ENCODE measurements at places on chromosomes 4 and X. TPM values are rescaled to one million over a fixed set of nuclear protein-coding genes. Genes with fewer than 3 reads are reported as not detected.

UGT2B10 gene
- total RNA-seq = not detected

SRPX gene
- 2.8 TPM for total RNA-seq

RAI2 gene
- total RNA-seq = 0.72 TPM

SMIM10 gene
- total RNA-seq = 1.1 TPM

XAGE1B gene
- not detected for total RNA-seq

DCAF4L1 gene
- 0.07 TPM for total RNA-seq

MAGED4B gene
- total RNA-seq = 111 TPM

KLF8 gene
- 7.7 TPM for total RNA-seq

ARMCX2 gene
- 108 TPM for total RNA-seq

CXXC4 gene
- total RNA-seq = 4.2 TPM

CFAP299 gene
- total RNA-seq = not detected

PCDH10 gene
- 8.1 TPM for total RNA-seq

SPANXC gene
- not detected for total RNA-seq

DNA sequence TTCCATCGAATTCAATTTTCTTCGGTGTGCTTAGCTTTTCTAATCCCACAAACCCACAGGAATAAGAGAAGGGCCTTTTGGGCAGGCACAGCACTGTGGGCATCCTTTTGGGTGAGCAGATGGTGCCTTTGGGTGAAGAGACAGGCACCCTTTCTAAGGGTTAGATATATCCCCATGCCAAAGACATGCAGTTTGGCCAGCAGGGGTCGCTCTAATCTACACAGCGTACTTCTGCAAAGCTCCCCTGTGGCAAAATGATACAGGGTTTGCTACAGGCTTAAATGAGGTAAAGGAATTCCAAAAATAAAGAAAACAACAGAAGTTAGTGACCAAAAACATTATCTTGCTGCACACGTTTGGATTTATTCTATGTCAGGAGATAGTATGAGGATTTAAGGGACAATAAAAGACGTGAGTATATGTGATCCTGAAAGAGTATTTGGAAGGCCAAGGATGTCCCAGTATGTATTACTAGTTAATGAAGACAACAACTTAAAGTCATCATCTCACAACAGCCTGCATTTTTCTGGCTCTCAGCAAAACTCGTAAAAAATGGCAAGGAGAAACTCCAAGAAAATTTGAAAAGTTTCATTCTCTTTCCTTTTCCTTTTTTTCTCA, 49.5 kb downstream of the PHEX start:
- peak; percentile 50 for DNase-seq

GRCh38 chr4:8349664-8350236, 80.2 kb downstream of the HTRA3 start:
- DNase-seq = peak; percentile 28

- no peak for DNase-seq
Observed at GRCh38 chr4:169859366-169860216, 101.8 kb upstream of the HPF1 start.

DNA sequence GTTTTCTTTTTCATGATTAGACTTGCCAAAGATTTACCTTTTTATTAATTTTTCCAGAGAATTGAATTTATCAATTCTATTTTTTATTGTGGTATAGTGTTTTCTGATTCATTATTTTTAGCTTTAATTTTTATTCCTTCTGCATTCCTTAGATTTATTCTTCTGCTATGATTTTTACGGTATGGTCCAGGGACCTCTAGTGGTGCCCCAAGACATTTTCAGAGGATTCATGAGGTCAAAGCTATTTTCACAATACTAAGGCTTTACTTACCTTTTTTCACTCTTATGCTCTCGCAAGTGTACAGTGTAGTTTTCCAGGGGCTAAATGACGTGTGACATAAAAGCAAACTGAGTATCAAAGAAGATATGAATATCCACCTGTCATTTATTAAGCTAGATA, 8.0 kb downstream of the RADX start:
- no peak for DNase-seq

GRCh38 chr4:150218447-150218846, 140.2 kb downstream of the DCLK2 start:
- no peak for DNase-seq

DNA sequence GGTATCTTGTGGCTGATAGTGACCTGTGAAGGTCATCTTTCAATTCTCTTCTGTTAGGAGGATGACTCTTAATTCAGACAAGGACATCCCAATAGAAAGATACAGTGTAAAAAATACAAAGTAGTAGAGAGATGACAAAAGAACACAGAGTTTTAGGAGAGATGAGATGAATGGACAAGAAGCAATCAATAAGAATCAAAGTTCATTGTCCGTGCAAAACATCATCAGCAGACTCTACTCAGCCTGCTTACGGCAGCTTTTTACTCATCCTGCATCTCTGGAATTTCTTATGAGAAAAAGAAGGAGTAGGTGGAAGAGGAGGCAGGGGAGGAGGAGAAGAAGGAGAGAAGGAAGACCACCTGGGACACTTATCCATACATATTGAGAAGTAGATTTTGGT, 2131.7 kb downstream of the ARAP2 start:
- no peak for DNase-seq

DNA sequence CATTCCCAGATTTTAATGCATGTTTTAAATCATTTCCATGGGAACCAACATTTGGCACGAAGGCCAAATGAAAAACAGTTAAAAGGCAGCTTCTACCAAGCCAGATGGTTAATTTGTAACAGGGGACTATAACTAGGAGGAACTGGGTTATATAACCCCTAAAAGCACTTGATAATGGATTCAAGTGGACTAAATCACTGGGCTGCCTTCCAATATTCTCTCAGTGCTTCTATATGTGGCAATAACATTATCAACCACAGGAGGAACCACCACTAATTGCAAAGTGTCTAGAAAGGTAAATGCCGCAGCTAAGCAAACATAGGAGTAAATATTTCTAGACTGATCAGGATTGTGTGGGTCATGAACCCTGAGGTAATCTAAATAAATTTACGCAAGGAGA, 391.5 kb downstream of the UBE2NL start:
- no peak for DNase-seq

GRCh38 chr4:15410750-15411149, 17.1 kb upstream of the C1QTNF7 start:
- DNase-seq = no peak

GRCh38 chr4:153521478-153521877, 55.3 kb downstream of the TMEM131L start:
- no peak for DNase-seq

DNA sequence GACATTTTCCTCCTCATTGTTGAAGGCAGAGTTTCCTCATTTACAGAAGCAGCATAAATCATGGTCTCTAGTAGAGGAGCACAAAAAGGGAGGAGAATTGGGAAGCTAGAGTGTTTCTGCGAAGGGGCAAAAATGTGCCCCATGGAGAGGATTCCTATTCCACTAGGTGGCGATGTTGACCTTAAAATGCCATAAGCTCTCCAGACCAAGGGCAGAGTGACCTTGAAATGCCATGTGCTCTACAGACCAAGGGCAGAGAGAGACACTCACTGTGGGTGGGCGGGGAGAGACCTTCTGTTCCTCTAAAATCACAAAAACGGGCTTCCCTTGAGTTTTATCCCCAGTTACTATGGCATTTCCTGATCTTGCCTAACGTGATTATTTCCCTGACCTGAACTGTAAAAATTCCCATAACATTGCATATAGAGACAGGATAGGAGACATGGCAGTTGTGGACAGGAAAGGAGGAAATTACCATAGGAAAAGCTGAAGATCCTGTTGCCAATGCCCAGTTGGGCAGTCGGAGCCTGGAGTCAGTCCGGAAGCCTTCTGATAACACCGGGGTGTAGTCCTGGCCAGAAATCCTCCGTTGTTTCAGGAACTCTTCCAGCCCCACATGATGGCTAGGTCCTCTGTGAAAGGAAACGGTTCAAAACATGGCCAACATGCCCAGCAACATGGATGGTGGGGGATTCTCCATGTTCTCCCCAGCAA, 567.7 kb downstream of the MAGEB5 start:
- DNase-seq = peak; percentile 42

DNA sequence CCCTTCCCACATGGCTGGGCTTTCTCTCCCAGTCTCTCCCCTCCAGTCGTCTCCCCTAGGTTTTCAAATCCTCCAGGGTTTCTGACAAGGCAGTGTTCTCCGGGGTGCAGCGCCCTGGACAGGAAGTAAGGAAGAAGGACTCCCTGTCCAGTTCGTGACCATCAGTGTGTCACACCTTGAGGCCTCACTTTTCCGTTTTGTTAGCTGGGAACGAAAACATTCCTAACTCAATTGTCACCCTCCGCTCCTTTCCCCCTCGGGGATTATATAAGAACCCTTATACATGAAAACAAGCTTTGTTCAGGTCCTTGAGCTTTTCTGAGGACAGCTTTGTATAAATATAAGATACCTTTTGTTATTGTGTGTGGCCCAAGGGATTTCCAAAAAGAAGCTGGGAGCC, 92.1 kb downstream of the KDR start:
- no peak for DNase-seq

DNA sequence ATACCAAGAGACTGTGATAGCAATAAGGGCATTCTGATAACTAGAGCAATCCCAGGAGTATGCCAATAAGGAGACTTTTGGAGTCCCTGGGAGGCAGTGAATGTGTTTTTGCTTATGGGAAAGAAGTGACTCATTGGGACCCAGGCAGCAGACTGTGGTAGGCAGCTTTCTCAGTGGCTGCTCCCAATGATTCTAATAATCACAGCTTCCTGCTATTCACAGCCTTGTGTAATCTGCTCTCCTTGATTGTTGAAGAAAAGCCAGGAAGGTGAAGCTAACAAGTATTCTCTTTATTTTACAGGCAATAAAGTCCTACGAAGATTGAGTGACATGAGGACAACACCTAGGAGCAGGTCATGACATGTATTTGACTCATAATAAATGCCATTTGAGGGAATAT, 70.3 kb upstream of the DDX60 start:
- no peak for DNase-seq

GRCh38 chr4:181301735-181302710, 941.2 kb upstream of the TENM3 start:
- DNase-seq = peak; percentile 57

DNA sequence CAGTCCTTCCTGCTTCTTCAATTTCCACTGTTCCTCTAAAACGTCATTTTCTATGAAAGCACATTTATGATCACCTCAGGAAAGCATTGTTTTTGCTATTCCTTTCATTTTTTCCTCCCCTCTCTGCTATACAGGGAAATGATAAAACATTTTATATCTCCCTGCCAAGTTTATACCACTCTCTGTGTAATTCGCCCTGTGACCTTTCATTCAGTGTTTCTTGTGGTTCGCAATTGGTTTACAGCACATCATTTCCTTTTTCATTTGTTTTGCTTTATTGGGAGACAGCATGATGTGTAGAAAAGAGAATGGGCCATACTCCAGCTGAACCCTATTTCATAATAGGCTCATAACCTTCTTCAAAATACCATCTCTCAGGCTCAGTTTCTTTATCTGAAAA, 99.9 kb upstream of the RAPGEF2 start:
- DNase-seq = no peak

DNA sequence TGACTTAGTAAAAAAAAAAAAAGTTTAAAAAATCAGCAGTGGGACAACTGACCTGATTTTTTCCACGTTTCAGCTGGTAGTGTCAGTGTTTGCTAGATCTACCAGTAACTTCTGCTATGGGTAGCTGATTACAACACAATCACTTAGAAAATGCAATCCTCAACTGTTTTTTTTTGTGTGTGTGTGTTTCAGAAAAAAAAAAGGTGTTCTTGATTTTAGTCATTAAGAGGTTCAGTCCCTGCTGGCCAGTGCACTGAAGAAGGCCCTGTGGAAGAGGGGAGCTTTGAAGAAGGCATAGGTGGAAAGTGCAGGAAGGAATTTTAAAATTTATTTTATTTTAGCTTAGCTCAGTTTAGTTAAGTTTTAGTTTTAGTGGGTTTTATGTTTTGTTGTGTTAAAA, 46.9 kb downstream of the SH2D1A start:
- no peak for DNase-seq

- no peak for DNase-seq
Observed at GRCh38 chr4:81039351-81039972, 9.0 kb downstream of the BMP3 start.

DNA sequence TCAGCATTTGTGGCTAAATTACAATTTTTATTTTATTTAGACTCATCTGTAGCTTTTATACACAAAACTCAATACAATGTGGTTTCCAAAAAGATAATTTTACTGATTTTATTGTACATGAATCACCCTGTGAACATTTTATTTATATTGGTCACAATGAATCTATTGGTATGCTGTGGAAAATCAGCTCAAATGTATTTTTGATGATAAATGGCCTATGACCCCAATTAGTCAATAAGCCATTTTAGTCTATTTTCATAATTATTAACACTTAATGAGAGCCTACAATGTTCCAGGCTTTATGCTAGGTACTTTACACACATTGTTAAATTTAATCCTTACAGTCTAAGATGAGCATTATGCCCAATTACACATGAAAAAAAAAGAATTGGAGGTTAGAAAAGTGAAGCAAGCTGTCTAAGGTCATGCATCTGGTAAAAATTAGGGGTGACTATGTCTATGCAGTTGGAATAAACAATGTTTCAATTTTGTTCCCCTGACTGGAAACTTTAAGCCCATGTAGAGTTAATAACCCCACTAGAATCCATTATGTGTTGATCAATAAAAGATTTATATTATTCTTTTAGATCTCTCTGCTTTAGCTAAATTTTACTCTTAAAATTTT, 344.7 kb downstream of the PABPC4L start:
- DNase-seq = no peak

DNA sequence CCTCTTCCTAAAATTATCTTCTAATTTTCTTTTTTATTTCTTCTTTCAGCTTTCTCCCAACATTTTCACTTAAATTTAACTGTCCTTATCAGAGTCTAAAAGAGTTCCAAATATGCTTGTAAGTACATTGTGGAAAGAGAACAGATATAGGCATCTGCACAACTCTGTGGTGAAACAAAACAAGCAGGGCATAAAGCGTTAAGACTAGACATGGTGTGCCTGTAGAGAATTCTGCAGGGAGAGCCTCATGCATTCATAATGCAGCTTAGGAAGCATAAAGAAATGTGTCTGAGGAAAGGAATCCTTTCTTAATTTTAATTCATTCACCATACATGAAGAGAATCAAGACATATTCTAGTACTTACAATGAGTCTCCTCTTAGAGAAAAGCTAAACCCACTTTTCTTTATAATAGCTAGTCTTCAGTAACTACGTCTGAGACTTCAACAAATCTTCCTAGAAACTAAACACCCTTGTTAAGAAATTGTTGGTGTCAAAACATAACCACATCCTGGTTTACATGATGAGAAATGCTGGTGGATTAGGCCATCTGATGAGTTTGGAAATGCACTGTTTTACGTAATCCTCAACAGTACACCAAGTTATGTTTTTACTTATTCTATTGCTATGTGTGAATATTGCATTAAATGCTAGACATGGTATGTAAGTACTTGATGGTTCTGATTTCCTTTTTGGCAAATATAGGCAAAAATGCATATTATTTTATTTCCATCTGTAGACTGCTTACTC, 307.8 kb upstream of the GIMD1 start:
- DNase-seq = no peak

GRCh38 chrX:17860179-17860780, 818 bp downstream of the RAI2 start:
- DNase-seq = no peak

DNA sequence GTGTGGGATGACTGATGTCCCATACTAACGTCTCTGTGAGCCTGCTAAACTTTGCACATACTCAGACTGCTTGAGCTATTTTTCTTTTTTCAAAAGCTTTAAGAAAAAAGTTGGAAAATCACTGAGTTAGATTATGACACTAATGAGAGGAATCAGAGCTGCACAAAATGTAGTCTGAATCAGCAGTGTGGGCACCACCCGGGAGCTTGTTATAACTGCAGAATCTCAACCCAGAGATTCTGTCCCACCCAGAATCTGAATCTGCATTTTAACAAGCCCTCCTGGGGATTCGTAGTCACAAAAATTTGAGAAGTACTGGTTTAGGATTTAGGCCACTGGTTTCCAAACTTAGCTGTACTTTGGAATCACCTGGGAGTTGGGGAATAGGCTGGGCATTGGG, 102.1 kb upstream of the MID1IP1 start:
- no peak for DNase-seq

Measured in H9 (cell line).